CD8-positive, alpha-beta T cell (primary cell): ENCODE measurements at places on chromosomes 1 and 21. TPM values are rescaled to one million over a fixed set of nuclear protein-coding genes. Genes with fewer than 3 reads are reported as not detected.

DNA sequence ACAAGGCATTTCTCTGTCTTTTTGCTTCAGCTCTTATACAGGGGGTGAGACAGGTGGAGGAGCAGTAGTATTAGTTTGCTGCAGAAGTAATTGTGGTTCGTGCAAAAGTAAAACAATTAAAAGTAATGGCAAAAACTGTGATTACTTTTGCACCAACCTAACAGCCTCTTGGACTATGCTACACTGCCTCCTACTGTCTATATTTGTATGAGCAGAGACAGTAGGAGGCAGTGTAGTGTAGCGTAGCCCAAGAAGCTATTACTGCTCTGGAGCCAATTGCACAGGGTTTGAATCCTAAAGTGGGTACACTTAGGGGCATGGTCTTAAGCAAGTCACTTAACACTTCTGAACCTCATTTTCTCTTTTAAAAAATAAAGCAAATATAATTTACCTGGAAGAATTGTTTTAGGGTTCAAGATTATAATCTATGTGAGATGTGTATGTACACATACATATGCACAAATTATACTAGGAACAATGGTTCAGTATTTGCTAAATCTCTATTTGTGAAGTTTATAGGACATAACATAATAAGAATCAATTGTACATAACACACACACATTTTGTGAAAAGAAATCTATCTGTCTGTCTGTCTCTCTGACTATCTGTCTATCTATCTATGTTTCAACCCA lies 103.8 kb downstream of the BRINP3 start:
- no peak for DNase-seq

GRCh38 chr21:18251065-18251464 lies 6.4 kb downstream of the CHODL start:
- no peak for DNase-seq

DNA sequence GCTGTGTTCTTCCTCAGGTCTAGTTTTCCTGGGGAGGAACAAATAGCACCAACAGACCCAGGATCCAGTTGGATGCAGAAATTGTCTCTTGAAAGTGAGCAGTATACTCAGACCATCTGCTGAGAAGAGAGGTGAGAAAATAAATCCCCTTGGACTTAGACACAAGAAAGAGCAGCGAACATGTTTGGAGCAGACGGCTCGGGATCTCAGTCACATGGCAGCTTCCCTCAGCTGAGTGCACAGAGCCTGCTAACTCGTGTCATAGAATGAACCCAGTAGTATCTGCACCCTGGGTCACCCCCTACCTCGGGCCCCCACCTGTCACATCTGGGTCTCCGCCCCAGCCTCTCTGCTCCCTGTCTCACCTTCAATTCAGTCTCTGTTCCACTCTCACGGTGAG lies 115.6 kb downstream of the CCDC185 start:
- DNase-seq = no peak

GRCh38 chr1:40395190-40396175 lies 22.0 kb downstream of the SMAP2 start:
- DNase-seq = no peak

GRCh38 chr1:200959411-200959921 lies 64.0 kb downstream of the KIF21B start:
- no peak for DNase-seq

SAMD13 gene
- total RNA-seq = not detected

GRCh38 chr1:225737161-225737560 lies 40.5 kb upstream of the SRP9 start:
- DNase-seq = no peak

GRCh38 chr1:112674986-112675727 lies 698 bp downstream of the MOV10 start:
- DNase-seq = peak; percentile 57

DNA sequence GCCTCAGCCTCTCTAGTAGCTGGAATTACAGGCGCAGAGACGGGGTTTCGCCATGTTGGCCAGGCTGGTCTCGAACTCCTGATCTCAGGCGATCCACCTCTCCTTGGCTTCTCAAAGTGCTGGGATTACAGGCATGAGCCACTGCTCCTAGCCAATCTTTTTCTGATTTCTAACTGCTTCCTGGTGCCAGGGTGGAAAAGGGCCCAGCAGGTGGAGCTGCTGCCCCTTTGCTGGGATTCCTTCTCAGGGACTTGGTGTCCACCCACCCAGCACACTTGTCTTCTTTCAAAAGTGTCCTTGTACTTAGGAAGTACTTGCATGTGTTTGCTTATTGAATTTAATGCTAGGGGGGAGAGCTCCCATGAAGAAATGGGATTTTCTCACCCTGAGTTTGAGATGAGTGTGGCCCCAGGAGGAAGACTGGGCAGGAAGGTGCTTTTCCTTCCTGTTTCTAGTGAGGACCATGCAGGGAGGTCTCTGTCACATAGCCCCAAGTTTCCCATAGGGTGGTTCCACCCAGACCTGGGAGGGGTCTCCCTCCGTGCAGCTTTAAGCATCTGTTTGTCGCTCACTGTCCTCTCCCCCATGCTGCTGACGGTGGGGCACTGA lies 14.2 kb downstream of the UTP11 start:
- no peak for DNase-seq

LAD1 gene
- not detected for total RNA-seq

DNA sequence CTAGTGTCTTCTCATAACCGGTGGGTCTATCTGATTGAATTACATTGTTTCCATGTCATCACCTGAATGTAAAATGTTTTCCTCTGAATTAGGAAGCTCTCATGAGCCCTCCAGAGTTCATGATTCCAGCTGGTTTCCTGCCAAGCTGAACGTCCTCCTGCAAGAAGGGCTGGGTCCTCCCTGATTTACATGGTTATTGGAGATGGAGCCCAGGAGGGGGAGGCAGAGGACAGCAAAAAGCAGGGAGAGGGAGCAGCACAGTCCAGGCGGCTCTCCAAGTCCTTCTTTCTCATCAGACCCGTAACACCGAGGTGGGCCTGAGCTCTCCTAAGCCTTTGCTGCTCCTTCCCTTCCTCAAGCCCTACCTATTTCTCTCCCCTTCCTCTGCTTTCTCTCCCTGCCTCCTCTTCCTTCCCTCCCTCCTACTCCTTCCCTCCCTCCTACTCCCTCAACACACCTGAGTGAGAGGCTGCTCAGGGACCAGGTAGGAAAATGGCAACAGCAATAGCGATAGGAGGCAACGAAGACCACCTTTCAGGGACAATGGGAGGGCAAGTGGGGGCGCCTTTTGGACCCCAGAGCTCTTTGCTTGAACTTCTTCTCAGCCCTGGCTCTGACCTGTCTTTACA lies 265.9 kb downstream of the PRDM2 start:
- DNase-seq = no peak

SERINC2 gene
- not detected for total RNA-seq

- DNase-seq = peak; percentile 14
Observed at GRCh38 chr1:89941110-89941766, 53.7 kb upstream of the ZNF326 start.

- no peak for DNase-seq
Observed at GRCh38 chr1:183942933-183943693, 94.4 kb downstream of the COLGALT2 start.

- DNase-seq = no peak
Observed at GRCh38 chr1:224266105-224266914, 63.7 kb downstream of the NVL start.

AJAP1 gene
- 3.5 TPM for total RNA-seq

DNA sequence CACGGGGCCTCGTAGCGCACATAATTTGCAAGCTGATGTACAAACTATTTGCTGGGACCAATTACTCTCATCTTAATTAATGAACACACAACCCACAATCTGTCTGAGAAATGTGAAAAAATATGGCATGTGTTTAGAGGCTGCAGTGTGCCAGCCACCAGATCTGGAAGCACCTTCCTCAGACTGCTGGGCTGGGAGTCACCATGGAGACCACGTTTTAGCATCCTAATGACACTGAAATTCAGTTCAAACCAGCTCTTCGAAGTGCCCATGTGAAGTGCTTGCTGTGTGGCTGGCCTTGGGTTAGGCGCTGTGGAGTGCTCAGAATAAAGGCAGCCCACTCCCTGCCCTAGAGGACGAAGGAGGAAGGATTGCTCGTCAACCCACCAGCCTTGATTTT lies 482.4 kb downstream of the OMA1 start:
- DNase-seq = no peak

CMPK1 gene
- total RNA-seq = 106 TPM

DNA sequence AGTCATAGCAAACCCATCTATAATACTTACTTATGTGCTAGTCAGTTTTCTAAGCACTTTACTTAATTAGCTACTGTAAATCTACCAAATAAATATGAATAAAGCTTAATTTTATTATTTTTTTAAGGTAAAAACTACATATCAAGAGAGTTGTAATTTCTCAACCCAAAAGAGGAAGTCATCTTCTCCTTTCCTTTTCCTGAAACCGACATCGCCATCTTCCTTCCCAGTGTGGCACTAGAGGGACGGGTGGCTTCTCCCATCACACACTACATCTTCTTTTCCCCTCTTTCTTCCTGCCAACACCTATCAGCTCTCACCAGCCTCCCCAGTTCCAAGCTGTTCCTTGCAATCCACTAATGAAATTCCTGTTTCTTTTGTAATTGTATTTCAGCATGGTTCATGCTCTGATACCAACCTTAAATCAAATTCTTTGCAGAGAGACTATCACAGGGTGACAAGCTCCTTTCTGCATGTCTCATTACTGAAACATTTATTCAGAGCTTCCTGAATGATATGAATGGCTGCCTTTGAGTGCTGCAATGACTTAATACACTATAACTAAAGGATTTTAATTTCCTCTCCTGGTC lies 251.6 kb upstream of the FAM78B start:
- DNase-seq = no peak

- no peak for DNase-seq
Observed at GRCh38 chr1:31531177-31531999, 44.9 kb upstream of the TINAGL1 start.

- no peak for DNase-seq
Observed at GRCh38 chr1:157352817-157353408, 199.4 kb downstream of the FCRL5 start.

LEFTY1 gene
- total RNA-seq = not detected

PTGER3 gene
- total RNA-seq = not detected

RIPPLY3 gene
- not detected for total RNA-seq

DNA sequence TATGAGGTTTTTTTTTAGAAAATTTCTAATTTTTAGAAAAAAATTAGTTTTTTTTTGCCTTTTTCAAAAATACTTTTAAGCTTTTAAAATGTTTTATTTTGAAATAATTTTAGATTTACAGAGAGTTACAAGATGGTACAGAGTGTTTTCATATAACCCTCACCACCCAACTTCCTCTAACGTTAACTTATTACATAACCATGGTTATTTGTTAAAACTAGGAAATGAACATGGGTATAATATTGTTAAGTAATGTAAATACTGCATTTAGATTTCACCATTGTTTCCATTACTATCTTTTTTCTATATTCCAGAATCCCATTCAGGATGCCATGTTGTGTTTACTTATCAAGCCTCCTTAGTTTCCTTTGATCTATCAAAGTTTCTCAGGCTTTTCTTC lies 45.2 kb upstream of the ST6GALNAC3 start:
- DNase-seq = no peak

AMY2A gene
- total RNA-seq = not detected

- DNase-seq = no peak
Observed at GRCh38 chr1:98677288-98677687, 15.8 kb downstream of the SNX7 start.

DNA sequence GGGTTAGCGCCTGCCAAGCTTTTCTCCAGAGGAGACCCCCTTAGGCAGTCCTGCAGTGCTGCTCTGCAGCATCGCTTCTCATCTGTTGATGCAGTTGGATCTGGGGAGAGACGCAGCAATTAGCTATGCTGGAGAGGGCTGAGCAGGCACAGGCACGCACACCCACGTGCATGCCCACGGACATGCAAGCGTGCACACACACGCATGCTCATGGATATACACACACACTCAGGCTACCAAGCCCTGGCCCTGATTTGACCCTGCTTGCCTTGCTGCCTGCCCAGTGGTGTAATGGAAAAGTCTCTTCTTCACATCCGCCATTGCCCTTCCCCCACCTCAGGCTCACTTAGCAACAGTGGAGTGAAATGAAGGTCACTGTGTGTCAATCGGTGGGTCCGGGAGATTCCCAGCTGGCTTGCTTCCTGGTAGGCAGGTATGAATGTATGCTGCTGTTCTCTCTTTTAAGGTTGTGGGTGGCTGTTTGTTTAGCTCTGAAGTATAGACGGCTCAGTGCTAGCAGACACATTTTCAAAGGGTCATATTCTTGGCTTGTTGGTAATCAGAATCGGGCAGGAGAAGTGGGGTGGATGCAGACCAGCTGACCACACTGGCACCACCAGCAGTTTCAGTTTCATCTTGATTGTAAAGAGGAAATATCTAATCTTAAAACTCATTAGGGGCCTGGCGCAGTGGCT lies 9.5 kb downstream of the ATP1B1 start:
- DNase-seq = no peak

DNA sequence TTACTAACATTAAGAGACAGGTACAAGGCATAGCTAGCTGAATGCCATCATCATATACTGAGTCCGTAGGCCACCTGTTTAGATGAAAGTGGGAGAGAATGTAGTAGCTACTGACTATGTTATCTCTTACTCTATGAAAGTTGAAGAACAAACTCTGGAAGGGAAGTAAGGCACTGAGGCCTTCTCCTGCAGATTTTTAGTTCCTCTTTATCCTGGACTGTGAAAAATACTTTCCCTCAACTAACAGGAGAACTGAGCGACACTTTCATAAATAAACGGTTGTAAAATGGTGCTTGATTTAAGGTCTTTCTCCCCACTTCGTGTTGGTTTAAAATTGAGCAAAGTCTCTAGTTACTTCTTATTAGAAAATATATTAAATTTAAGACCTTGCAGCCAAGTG lies 101.9 kb downstream of the FNBP1L start:
- no peak for DNase-seq

- peak; percentile 8 for DNase-seq
Observed at GRCh38 chr1:212814537-212815334, 23.0 kb downstream of the TATDN3 start.

GRCh38 chr1:207059881-207060280 lies 6.8 kb downstream of the PFKFB2 start:
- DNase-seq = no peak

DNA sequence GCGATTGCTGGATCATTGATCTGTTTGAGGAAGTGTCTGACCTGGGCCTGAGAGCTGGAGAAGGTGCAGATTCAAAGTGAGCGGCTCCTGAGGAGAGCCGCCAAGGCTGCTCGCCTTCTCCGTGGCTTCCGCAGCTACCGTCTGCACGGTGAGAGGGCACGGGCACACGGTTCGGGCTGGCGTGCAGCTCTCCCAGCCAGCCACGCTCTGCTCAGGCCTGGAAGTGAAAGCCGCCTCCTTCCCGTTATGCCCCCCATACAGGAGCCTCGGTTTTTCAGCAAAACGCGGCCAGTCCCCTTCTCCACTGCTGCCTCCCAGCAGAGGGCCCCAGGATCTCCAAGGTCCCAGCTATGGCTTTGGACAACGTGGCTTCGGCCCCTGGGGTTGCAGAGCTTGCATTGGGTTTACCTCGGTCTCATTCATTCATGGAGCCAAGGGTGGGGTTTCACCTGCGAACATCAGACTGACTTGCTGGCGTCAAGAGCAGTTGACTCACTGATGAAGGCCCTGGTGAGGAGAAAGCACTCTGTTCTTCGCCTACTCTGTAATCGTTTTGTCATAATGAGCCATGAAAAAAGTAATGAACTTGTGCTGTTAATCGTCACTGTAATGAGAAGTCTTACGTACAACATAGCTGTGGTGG lies 24.4 kb upstream of the PDXK start:
- DNase-seq = no peak

SYT11 gene
- total RNA-seq = 6.9 TPM

EBNA1BP2 gene
- total RNA-seq = 23.1 TPM

LCE2A gene
- total RNA-seq = not detected
